ENCODE measurements at places on chromosomes 2 and 18. TPM values are rescaled to one million over a fixed set of nuclear protein-coding genes. Genes with fewer than 3 reads are reported as not detected.
A peak's percentile ranks its signal among the peaks of the same experiment; 100 is the strongest.

The AGFG1 gene
- 117 TPM for total RNA-seq

The SERPINB10 gene
- not detected for total RNA-seq

The FAP gene
- total RNA-seq = not detected

The MATN3 gene
- total RNA-seq = not detected

The VIT gene
- not detected for total RNA-seq

The OR6B2 gene
- not detected for total RNA-seq

The ANKRD30BL gene
- total RNA-seq = not detected

The RPIA gene
- total RNA-seq = 81.0 TPM

The SAG gene
- not detected for total RNA-seq

The NR4A2 gene
- 61.6 TPM for total RNA-seq

The EGR4 gene
- total RNA-seq = 0.29 TPM

The DSG1 gene
- total RNA-seq = not detected

- H3K4me3 ChIP-seq = no peak overlapping the region
- no peaks in the 10 kb centered on the region for H3K4me1 ChIP-seq
- DNase-seq = no peak
Measured at GRCh38 chr2:109372171-109372568, 241.6 kb downstream of the SEPTIN10 start.

GRCh38 chr2:104433657-104434056, 420.3 kb upstream of the POU3F3 start:
- peaks cover 3% of the 10 kb centered on the region for H3K4me1 ChIP-seq
- DNase-seq = no peak
- H3K4me3 ChIP-seq = no peak overlapping the region
- H3K36me3 ChIP-seq = no peaks in the 10 kb centered on the region

- no peak overlapping the region for H3K27ac ChIP-seq
- no peaks in the 10 kb centered on the region for H3K36me3 ChIP-seq
- no peak for DNase-seq
- peaks cover 10% of the 10 kb centered on the region for H3K4me1 ChIP-seq
Measured at GRCh38 chr2:45908316-45909170, 257.1 kb downstream of the PRKCE start.

- H3K27me3 ChIP-seq = peaks cover 48% of the 10 kb centered on the region
- peak; percentile 37 for DNase-seq
- no peak overlapping the region for H3K27ac ChIP-seq
- no peaks in the 10 kb centered on the region for H3K36me3 ChIP-seq
- peaks cover 6% of the 10 kb centered on the region for H3K4me1 ChIP-seq
- peak overlapping the region; percentile 57 for H3K4me3 ChIP-seq
Measured at GRCh38 chr2:127674241-127675209, 805 bp downstream of the LIMS2 start.

DNA sequence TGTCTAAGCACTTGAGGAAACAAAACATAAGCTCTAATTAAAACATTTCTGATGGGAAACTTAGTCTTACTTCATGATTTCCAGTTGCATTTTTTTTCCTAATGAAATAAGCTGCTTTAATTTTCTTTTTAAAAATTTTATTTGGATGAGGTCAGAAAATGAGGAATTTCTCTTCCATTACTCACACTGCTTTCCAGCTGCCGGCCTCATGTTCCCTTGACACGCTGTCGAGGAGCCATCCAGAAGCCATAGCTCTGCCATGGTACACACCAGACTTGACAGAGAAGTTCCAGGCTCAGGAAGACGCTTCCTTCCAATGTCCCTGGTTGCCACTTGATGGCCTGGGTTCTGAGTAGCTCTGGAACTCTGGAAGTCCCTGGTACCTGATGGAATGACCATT, 12.1 kb upstream of the MAPRE2 start:
- DNase-seq = no peak
- peak overlapping the region; percentile 76 for H3K4me3 ChIP-seq
- H3K36me3 ChIP-seq = no peaks in the 10 kb centered on the region
- H3K27ac ChIP-seq = peak overlapping the region; percentile 99
- H3K4me1 ChIP-seq = peaks cover 60% of the 10 kb centered on the region
- H3K27me3 ChIP-seq = no peaks in the 10 kb centered on the region

DNA sequence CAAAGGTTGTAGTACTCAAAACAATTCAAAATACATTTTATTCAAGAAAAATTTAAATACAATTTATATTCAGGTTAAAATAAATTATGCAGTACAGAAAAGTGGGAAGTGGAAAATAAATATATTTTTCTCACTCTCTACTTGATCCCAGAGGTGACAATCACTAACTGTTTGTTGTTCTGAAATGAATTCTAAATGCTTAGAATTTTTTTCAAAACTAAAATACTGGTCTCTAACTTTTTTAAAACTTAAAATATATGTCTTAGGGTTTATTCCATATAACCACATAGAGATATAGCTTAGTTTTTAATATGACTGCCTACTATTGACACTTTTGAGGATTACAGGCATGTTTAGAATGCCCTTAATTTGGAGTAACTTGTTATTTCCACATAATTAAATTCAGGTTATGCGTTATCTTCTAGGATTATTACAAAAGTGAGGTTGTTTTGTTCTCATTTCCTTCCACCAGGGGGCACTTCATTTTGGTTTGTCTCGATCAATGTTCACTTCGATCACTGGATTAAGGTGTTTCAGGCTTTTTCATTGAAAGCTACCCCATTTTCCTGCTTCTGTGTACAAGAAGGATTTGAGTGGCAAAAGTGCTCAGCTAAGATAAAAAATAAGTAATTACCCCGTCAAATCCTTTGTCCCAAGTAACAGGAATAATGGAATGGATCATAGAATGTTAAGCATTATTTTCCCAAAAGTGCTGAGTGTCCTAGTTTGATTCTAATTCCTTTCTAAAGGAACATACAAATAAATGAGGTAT, 27.1 kb upstream of the TFPI start:
- H3K36me3 ChIP-seq = peaks cover 2% of the 10 kb centered on the region
- H3K27me3 ChIP-seq = peaks cover 4% of the 10 kb centered on the region
- no peak overlapping the region for H3K27ac ChIP-seq
- no peak overlapping the region for H3K4me3 ChIP-seq

- no peaks in the 10 kb centered on the region for H3K27me3 ChIP-seq
- no peak overlapping the region for H3K4me3 ChIP-seq
- peaks cover 36% of the 10 kb centered on the region for H3K4me1 ChIP-seq
- no peak for DNase-seq
- H3K36me3 ChIP-seq = no peaks in the 10 kb centered on the region
- no peak overlapping the region for H3K27ac ChIP-seq
Measured at GRCh38 chr2:9781252-9781651, 62.0 kb upstream of the TAF1B start.

- no peak overlapping the region for H3K4me3 ChIP-seq
- H3K36me3 ChIP-seq = no peaks in the 10 kb centered on the region
- H3K4me1 ChIP-seq = no peaks in the 10 kb centered on the region
- no peaks in the 10 kb centered on the region for H3K27me3 ChIP-seq
- DNase-seq = no peak
Measured at GRCh38 chr2:159555651-159556392, 60.5 kb downstream of the BAZ2B start.

DNA sequence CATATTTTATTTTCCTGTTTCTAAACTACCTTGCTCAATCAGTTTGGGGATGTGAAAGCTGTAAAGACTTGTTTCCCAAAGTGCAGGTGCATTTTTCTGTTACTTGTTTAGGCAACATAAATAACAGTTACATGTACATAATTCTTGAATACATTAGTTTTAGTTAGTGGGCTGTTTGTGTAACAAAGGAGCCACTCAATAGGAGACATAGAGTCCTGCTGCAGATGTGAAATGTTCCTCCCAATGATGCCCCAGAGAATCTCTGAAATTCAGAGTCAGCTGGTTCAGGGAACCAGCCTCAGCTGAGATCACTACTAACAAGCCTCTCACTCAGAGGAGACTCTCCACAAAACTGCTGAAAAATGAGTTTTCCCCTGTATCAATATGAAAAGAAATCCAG, 91.5 kb upstream of the TWSG1 start:
- peaks cover 37% of the 10 kb centered on the region for H3K36me3 ChIP-seq
- peak overlapping the region; percentile 84 for H3K27ac ChIP-seq
- H3K4me1 ChIP-seq = peaks cover 17% of the 10 kb centered on the region
- H3K27me3 ChIP-seq = no peaks in the 10 kb centered on the region

- H3K27me3 ChIP-seq = no peaks in the 10 kb centered on the region
- peak overlapping the region; percentile 93 for H3K27ac ChIP-seq
- peak; percentile 67 for DNase-seq
- H3K4me3 ChIP-seq = peak overlapping the region; percentile 80
Measured at GRCh38 chr2:95073856-95074662, 47.5 kb downstream of the MRPS5 start.

DNA sequence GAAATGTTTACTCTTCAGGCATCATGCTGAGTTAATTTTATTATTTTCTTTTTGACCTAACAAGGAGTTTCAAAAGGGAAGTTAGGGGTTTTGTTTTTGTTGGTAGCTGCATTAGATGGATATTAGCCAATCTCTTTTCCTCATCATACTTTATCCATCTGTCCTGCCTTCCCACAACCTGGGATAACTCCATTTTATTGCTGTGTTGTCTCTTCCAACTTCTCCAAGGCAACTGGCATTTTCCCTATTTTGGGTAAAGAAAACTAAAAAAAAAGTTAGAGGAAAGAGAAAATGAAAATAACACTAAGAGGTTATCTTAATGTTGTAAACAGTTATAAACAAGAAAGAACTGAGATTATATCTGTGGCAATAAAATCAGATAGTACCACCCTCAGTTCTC, 147.0 kb downstream of the PID1 start:
- no peaks in the 10 kb centered on the region for H3K27me3 ChIP-seq
- no peaks in the 10 kb centered on the region for H3K36me3 ChIP-seq
- DNase-seq = no peak
- H3K27ac ChIP-seq = no peak overlapping the region

GRCh38 chr2:233513953-233514655, 52.5 kb downstream of the USP40 start:
- H3K4me3 ChIP-seq = no peak overlapping the region
- no peak for DNase-seq
- no peaks in the 10 kb centered on the region for H3K4me1 ChIP-seq
- no peak overlapping the region for H3K27ac ChIP-seq

DNA sequence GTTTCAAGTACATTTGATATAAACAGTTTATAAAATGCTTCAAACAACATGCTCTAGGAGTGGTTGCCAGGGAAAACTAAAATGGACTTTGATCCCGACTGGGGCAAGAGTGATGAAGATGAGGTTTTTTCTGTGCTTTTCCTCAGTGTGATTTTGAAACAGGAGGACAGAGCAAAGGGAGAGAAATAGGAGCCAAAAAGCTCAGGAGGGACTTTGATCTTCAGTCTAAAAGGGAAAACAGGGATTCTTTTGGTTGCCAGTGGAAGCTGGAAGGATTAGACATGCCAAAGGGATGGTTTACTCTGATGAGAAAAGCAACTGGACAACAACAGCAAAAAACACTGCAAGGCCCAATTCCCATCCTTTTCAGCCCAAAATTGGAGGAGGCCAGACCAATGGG, 95.5 kb downstream of the LTBP1 start:
- no peak overlapping the region for H3K27ac ChIP-seq
- H3K27me3 ChIP-seq = peaks cover 3% of the 10 kb centered on the region
- H3K4me1 ChIP-seq = no peaks in the 10 kb centered on the region

- no peak overlapping the region for H3K27ac ChIP-seq
- no peaks in the 10 kb centered on the region for H3K4me1 ChIP-seq
- H3K36me3 ChIP-seq = no peaks in the 10 kb centered on the region
- no peak for DNase-seq
- H3K4me3 ChIP-seq = no peak overlapping the region
- H3K27me3 ChIP-seq = no peaks in the 10 kb centered on the region
Measured at GRCh38 chr18:29164020-29164706, 987.2 kb upstream of the CDH2 start.

- H3K27ac ChIP-seq = no peak overlapping the region
- DNase-seq = no peak
- H3K4me1 ChIP-seq = peaks cover 30% of the 10 kb centered on the region
- H3K27me3 ChIP-seq = no peaks in the 10 kb centered on the region
- H3K4me3 ChIP-seq = no peak overlapping the region
Measured at GRCh38 chr2:234098681-234099080, 48.2 kb downstream of the SPP2 start.

DNA sequence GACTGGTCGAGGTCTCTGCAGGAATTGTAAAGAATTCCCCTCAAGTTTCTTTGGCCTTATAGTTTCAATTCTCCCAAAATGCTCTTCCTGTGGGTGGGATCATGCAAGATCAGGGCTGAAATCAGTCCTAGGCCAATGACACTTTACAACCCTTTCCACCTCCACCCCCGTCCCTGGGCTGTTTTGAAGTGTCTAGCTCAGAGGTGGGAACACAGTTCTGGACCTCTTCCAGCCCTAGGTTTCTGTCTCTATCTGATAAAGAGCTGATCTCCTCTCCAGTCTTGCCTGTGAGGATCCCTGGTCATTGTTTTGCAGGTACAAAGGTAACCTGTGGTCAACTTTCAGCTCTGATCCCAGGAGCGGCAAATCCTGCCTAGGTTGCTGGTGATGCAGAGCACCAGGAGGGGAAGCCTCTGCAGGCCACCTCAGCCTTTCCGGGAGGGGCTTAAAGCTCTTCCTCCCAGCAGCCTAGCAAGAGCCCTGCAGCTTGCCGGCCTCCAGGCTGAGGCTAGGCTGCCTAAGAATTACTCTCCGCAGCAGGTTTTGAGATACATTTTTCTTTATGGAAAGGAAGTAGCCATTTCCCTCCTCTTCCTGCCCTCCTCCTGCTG, 69.8 kb upstream of the WIPF1 start:
- no peak overlapping the region for H3K4me3 ChIP-seq
- H3K27ac ChIP-seq = peak overlapping the region; percentile 13
- peaks cover 30% of the 10 kb centered on the region for H3K4me1 ChIP-seq

DNA sequence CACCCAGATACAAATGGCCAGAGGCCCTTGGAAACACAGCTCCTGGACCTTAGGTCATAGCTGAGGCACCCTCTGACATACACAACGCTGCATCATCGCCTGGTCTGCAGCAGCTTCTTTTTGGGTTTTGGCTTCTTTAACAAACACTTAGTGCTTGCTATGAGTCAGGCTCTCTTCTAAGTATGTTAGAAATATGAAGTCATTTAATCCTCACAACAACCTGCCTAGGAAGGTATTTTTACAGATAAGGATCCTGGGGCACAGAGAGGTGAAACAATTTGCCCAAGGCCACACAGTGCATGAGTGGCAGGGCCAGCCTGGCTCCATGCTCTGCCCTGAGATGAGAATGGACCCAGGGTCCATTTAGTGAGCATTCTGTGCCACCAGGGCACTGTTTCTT, 96.6 kb downstream of the TMEM17 start:
- peak; percentile 43 for DNase-seq
- no peaks in the 10 kb centered on the region for H3K36me3 ChIP-seq
- no peaks in the 10 kb centered on the region for H3K27me3 ChIP-seq
- no peak overlapping the region for H3K4me3 ChIP-seq
- H3K4me1 ChIP-seq = peaks cover 8% of the 10 kb centered on the region

- peaks cover 5% of the 10 kb centered on the region for H3K36me3 ChIP-seq
- peaks cover 3% of the 10 kb centered on the region for H3K27me3 ChIP-seq
- H3K4me3 ChIP-seq = no peak overlapping the region
- peaks cover 19% of the 10 kb centered on the region for H3K4me1 ChIP-seq
Measured at GRCh38 chr18:23213200-23213599, 77.9 kb downstream of the CABLES1 start.
